T-helper 1 cell (primary cell): ENCODE measurements at places on chromosomes 6 and 20.

- DNase-seq, result no peak
Observed at GRCh38 chr6:364609-365540, 26.7 kb upstream of the IRF4 start.

GRCh38 chr6:51152594-51152993 lies 333.9 kb downstream of the TFAP2B start:
- DNase-seq, result no peak

GRCh38 chr6:167530951-167531350 lies 206.1 kb downstream of the TTLL2 start:
- DNase-seq, result no peak

- no peak for DNase-seq
Observed at GRCh38 chr6:152532556-152533422, 104.4 kb downstream of the SYNE1 start.
